ENCODE measurements at places on chromosomes 4 and X.
A peak's percentile ranks its signal among the peaks of the same experiment; 100 is the strongest.

GRCh38 chr4:68953056-68953596, 1.5 kb upstream of the UGT2A3 start:
- DNase-seq = no peak

DNA sequence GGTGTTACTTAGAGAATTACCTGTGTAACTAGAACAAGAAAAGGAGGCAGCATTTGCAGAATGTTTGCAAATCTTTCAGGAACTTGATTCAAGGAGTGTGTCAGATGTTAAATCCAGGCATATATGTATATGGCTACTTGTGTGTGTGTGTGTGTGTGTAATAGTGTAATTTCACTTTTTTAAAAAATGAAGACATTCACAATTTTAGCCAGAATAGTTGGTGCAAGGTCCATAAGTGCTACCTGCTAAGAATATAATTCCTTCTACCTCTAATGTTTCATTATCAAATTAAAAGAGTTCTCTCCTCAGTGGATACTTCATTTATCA, 158.0 kb downstream of the PALLD start:
- no peak for DNase-seq

DNA sequence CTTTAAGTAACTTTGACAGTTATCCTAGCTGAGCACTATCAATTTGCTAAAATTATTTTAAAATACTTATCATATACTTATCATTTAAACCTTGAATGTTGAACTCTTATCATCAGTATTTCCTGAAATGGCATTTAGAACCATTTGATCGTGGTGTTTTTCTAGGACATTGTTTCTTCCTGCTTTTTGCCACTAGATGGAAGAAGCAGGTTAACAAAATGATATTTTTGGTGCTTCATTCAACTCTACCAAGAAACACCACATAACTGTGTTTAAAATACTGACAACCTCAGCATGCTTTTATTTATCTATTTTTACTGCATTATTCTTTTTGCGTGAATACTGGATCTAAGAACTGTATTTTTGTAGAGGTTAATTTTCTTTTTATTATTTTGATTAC, 44.6 kb downstream of the C4orf33 start:
- no peak for DNase-seq

GRCh38 chr4:174210354-174210753, 73.1 kb downstream of the FBXO8 start:
- no peak for DNase-seq

- DNase-seq = no peak
These were observed 103.1 kb upstream of the MAP9 start for GRCh38 chr4:155479835-155480234.

- no peak for DNase-seq
These were observed 113.7 kb upstream of the TSPAN5 start for GRCh38 chr4:98771959-98772632.

DNA sequence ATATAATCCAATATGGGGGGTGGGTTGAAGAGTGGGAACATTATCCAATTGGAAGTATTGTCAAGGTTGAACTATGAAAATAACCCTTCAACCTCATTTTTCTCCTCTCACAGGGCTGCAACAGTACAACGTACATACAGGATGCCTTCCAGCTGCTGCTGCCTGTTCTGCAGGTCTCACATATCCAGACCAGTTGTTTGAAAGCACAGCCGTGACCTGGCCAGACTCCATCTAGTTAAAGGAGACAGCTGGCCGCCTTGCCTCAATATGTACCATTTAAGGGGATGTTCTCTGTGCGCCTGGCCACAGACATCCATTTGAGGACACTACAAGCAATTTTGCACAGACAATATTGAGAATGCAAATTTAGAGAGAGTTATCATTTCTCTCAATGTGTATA, 75.7 kb downstream of the FAM114A1 start:
- DNase-seq = no peak

DNA sequence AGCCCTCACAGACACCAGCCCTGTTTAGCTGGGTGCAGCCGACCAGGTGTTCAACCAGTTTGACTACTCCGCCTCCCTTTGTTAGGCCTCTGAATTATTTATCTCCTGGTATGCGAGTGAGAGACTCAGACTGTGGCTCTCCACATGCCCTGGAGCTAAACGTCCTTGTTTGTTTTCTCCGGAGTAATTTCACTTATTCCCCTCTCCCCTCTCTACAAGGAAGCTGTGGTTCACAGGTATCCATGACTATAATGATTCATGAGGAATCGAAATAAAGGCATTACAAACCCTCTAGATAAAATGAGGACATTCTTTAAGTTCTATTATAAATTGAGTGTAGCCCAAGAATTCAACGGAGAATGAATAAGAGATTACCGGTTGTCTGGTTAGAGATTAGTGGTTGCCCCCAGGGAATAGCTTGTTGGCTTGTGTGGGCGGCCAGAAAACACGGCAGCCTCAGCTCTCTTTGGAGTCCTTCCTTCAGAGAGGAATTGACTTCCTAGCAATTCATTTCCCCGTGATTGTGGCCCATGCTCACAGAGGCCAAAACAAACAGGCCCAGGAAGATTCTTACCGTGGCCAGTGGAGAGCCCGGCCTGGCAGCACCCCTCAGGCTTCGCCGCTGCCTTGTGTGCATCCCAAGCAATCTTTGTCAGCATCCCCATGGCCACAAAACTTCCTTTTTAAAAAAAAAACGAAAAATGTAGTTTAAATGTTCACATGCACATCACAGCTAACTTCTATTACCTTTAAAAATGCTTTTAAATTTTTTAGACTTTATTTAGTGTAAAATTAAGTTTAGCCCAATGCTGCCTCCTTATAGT, 60.2 kb upstream of the CBR4 start:
- peak; percentile 82 for DNase-seq

DNA sequence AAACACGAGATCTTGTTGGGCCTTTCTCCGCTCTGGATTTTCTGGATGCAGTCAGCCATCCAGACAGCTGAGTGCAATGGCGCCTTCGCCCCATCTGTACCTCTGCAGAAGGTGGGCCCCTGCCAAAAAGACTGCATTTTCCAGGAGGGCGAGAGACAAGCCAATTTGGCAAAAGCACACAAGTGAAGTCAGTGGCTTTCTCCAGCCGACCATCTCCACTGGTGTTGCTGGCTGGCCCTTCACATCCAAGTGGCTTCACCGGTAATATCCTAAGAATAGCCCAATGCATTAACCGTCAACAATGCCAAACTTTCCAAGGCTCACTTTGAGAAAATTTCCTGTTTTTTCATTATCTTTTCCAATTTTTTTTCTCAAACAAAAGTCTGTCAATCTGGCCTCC, 96.2 kb upstream of the MXRA5 start:
- DNase-seq = no peak

DNA sequence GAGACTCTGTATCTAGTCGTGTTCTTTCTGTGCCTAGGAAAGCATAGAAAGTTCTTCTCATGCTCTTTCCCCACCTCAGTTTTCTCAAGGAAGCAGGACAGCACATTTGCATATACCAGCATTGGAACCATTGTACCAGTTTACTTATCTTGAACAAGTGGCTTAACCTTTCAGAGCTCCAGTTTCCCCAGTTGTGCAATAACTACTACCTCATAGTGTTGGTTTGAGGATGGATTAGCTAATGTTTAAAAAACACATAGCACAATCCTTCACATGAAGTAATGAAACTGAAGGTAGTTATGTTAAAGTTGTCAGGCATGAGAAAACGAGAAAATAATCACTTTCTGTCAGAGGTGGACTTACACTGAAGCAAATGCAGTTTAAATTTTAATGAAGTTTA, 92.2 kb upstream of the H2AZ1 start:
- no peak for DNase-seq

GRCh38 chrX:3451571-3451970, 105.1 kb upstream of the MXRA5 start:
- DNase-seq = no peak

DNA sequence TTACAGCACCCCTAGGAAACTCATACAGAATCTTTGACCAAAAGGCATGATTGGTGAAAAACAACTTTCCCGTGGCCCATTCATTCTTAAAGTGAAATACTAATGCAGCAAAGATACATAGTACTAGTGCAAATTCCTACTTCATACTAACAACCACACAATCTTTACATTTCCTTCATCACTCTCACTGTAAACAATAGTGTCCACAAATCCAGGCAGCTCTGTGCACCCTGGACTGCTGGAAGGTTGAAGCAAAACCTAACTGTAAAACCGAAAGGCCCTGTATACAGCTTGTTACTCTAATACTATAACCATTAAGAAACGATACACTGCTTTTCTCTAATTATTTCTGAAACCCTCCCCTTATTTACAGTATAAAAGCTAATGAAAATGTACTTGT, 82.6 kb downstream of the SH3RF1 start:
- DNase-seq = no peak

GRCh38 chrX:124862301-124862700, 457.4 kb upstream of the TEX13C start:
- DNase-seq = no peak

- DNase-seq = no peak
These were observed 33.6 kb downstream of the TBC1D14 start for GRCh38 chr4:6943012-6943884.

DNA sequence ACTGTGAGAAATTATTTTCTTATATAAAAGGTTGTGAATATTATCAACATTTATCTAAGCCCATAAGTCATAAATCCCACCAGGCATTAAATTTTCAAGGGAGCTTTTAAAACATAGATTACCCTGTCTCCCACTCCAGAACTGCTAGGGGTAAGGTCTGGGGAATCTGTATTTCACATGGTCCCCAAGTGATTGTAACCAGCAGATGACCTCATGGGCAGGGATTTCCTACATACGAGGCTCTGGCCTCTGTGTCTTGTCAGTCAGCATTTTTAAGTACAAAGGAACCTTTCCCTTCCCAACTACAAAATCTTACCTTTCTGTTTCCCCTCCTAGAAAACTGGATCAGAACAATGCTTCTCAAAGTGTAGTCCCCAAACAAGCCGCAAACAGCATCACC, 188.6 kb downstream of the TSPAN5 start:
- no peak for DNase-seq

- DNase-seq = no peak
These were observed 27.2 kb downstream of the LIN54 start for GRCh38 chr4:82983444-82983843.

- DNase-seq = no peak
These were observed 67.7 kb upstream of the LRPAP1 start for GRCh38 chr4:3599951-3600350.

DNA sequence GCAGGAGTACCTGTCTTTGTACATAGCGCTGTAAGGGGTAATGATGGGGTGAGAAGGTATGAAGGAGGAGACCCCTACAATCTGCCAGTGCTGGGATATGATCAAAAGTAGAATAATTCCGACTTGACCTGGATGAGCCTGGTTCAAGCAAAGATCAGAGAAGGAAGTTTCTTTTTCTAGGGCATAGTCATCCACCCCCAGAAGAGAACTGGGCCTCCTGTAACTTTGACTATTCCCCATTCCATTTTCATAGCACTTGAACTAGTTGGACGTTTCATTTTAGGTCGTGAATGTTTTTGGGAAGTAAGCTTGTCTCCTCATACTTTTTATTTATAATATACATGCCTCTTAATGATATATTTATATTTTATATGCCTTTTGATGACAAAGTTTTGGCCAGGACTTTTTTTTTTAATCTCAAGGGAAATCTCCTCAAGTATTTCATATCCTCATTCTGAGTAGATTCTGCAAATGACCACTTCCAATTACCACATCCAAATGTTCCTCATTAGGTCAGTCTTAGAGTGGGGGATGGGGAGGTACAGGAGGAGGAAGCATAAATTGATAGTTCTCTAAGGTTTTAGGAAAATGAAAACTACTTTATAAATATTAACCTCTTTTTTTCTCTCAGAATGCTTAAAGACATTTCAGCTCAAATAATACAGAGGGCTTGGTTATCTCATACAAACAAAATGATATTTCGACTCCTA, 3.5 kb downstream of the CXorf58 start:
- no peak for DNase-seq

GRCh38 chrX:117834076-117834475, 282.5 kb downstream of the KLHL13 start:
- DNase-seq = no peak

DNA sequence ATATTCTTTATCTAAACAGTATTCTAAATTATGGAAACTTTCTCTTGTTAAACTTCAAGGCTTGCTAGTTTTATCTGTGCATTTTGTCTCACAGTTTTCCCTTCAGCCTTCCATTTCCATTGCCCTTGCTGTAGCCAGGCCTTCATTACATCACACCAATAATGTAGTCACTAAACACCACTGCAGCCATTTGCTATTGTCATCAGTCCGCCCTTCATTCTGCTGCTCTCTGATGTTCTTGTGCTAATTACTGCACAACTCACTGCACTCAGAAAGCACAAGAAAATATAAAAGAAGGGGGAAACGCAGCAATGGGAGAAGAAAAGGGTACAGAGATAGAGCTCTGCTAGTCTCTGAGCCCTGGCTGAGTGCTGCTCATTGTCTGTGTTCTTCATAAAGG, 239.6 kb upstream of the FSTL5 start:
- DNase-seq = no peak

- no peak for DNase-seq
These were observed 696.4 kb downstream of the DMD start for GRCh38 chrX:32514986-32515385.

DNA sequence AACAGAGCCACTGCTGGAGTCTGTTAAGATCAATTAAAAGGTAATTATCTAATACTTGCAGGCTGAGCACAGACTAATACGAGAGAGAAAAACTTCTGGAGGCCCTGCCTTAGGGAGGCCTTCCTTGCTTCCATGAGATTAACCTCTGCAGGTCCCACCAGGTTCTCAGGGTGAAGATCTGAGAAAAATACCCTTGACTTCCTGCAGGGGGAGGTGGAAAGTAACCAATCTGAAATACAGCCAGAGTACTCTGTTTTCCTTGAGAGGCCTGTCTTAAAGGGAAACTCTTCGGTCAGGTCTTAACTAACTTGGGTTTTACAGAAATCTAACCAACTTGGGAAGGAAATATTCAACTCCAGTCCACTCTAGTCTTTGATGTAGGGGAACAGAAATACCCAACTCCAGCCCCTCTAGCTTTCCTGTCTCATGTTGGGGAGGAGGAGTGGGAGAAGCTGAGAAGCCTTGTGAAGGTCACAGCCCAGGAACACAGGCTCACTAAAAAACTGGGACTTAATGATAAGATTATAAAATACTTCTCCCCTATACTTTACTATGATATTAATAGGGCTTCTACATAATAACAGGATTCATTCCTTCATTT, 77.1 kb downstream of the TBCK start:
- peak; percentile 1 for DNase-seq

DNA sequence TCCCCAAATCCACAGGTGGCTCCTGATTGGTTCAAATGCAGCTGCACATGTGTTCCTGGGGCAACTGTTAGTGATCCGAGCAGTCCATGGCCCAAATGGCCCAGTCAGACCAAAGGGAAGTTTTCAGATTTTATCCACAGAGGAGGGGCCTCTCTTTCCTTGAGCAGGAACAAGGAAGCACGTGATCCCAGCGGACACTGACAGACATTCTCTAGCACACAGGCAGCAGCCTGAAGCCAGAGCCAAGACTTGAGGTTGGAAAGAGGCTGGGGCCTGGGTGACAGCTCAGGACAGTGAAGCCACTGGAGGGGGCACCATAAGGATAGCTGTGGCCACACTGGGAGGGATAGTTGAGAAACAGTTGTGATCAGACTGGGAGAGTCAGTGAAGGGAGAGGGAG, 3.5 kb upstream of the ZFP92 start:
- no peak for DNase-seq

- DNase-seq = no peak
These were observed 73.9 kb downstream of the CASP3 start for GRCh38 chr4:184575306-184575705.

GRCh38 chrX:149267878-149268813, 237.0 kb downstream of the IDS start:
- no peak for DNase-seq

- no peak for DNase-seq
These were observed 78.8 kb upstream of the BCOR start for GRCh38 chrX:40176351-40177116.

GRCh38 chrX:103615781-103616371, 8.1 kb downstream of the TCEAL3 start:
- DNase-seq = no peak

GRCh38 chr4:77695774-77696173, 90.2 kb downstream of the CXCL13 start:
- no peak for DNase-seq

Data from NCI-H2029 treated with DMSO at 0.1 percent for 48 hours (cell line).